ACHN (cell line): ENCODE measurements at places on chromosomes 7 and 10.

DNA sequence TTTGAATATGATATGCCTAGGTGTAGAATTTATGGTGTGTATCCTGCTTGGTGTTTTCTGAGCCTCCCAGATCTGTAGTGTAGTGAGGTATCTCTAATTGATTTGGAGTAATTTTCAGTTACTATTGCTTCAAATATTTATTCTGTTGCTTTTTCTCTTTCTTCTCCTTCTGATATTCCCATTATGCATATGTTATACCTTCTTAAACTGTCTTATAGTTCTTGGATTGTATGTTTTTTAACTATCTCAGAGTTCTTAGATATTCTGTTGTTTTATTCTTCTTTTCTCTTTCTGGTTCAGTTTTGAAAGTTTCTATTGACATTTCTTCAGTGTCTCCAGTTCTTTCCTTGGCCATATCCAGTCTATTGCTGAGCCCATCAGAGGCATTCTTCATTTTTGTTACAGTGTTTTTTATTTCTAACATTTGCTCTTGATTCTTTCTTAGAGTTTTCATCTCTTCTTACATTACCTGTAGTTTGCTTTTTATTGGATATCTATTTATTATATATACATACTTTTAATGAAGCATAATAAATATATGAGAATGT is 205.4 kb upstream of the LRGUK start:
- no peak for DNase-seq

GRCh38 chr7:151505433-151505832 is 14.3 kb downstream of the RHEB start:
- DNase-seq: no peak

DNA sequence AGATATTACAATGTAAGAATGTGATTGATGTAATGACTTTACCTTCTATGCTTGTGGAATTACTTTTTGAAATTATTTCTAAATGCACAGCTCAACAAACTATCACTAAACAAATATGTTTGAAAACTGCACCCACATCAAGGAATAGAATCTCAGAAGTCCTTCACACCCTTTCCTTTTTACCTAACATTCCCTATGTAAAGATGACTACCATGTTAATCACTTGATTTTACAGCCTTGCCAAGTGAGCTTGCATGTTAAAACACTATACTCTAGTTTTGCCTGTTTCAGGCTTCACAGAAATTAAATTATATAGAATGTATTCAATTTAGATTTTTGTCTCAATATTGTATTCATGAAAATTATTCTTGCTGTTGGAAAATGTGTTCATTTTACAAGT is 1169.4 kb upstream of the CELF2 start:
- no peak for DNase-seq

- DNase-seq: no peak
Measured at GRCh38 chr7:140121326-140121725, 55.5 kb downstream of the KDM7A start.

- no peak for DNase-seq
Measured at GRCh38 chr7:43754596-43754995, 3.9 kb upstream of the BLVRA start.

- DNase-seq: peak; percentile 54
Measured at GRCh38 chr10:49518982-49519578, 19.8 kb downstream of the ERCC6 start.
